Kidney (tissue), 22 donors: ENCODE measurements at places on chromosomes 7 and 10.

- no peak for DNase-seq
These were observed 132.2 kb downstream of the PRKG1 start for GRCh38 chr10:51206500-51206899.

GRCh38 chr10:101165736-101166135, 34.6 kb downstream of the TLX1 start:
- no peak for DNase-seq

GRCh38 chr10:103619424-103620351, 126.2 kb downstream of the NEURL1 start:
- DNase-seq = no peak

- DNase-seq = no peak
These were observed 120.2 kb downstream of the RAB11FIP2 start for GRCh38 chr10:117926491-117926890.

DNA sequence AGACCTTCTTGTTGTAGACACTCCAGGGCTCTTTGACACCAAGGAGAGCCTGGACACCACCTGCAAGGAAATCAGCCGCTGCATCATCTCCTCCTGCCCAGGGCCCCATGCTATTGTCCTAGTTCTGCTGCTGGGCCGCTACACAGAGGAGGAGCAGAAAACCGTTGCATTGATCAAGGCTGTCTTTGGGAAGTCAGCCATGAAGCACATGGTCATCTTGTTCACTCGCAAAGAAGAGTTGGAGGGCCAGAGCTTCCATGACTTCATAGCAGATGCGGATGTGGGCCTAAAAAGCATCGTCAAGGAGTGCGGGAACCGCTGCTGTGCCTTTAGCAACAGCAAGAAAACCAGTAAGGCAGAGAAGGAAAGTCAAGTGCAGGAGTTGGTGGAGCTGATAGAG, 5.5 kb downstream of the GIMAP7 start:
- no peak for DNase-seq

DNA sequence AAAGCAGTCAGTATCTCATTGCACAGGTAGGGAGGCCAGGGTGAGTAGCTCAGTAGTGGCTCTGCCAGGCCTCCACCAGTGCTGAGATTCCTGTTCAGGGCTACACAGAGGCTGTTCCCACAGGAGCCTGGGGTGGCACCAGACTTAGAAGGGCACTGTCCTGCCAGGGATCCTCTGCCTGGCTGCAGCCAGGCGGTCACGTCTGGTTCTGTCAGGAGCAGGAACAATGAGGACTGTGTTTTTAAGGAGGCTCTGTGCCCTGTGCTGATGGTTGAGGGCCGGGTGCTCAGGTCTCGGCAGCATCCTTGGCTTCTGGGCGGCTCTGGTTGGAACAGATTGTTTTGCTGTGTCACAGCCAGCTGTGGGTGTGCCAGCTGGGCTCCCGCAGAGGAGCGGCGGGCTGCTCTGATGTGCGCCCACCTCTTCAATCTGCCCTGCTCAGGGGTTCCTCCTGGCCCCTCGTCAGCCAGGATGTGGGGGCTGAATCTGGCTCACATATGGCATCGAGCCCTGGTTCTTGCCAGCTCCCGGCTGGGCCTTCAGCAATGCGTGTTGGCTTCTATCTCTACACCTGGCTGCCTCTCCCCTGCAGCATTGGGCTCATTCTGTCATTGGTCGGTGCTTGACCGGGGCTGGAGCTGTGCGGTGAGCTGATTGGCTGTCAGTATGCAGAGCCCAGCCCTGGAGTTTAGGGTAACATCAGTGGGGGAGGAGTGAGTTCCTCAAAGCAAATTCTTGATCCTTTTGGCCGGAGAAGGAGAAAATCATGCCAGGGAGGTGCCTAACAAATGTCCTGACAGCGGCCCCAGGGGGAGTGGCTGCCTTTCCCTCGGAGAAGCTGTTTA, 41.2 kb downstream of the TACR2 start:
- DNase-seq = peak; percentile 69

GRCh38 chr10:133275684-133276092, 980 bp downstream of the ADAM8 start:
- peak; percentile 62 for DNase-seq

DNA sequence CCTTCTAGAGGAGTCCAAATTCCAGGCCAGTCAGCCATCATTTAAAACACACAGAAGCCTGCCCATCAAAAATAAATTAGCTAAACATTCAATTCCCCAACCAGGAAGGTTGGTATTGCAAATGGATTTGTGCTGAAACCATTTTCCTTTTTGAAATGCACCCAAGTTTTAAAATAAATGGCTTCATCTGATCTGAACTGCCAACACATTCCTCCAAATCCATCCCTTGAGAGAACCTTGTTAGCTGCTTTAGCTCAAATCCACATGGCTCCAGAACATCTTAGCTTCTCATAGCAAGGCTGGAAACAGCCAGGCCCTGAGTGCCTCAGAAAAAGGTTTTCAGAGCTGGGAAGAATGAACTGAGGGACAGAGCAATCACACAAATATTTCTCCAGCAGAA, 306.3 kb downstream of the FZD1 start:
- DNase-seq = no peak

- DNase-seq = no peak
These were observed 52.8 kb downstream of the NAMPT start for GRCh38 chr7:106231856-106232490.
